M059J (cell line): ENCODE measurements at places on chromosomes 2 and 18. TPM values are rescaled to one million over a fixed set of nuclear protein-coding genes. Genes with fewer than 3 reads are reported as not detected.

- DNase-seq: peak; percentile 59
Observed at GRCh38 chr2:143525402-143525860, 396.2 kb downstream of the ARHGAP15 start.

- peak; percentile 17 for DNase-seq
Observed at GRCh38 chr18:832085-832681, 20.1 kb upstream of the YES1 start.

- no peak for DNase-seq
Observed at GRCh38 chr2:214311031-214311533, 99.8 kb upstream of the VWC2L start.

DNA sequence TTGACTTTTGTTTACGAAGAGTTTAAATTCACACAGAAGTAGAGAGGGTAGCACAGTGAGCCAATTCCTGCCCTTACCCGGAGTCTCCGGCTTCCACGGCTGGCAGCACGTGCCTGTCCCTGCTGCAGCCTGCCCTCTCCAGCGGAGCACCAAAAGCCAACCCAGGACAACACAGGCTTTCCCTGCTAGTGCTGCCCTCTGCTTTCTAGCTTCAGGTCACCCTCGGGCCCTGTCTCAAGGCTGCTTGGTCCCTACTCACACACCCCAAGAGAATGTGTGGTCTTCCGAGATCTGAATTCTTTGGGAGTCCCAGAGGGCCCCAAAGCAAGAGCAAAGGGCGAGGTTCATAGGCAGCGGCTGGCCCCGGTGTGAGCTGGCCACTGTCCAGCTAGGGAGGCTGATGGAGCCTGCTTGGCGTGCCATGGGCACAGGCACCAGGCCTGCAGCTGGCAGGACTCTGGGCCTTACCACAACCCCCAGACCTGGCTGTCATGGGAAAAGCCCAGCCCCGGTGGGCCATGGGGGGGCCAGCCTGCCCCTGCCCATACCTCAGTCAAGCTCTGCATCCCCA is 7.0 kb upstream of the HS6ST1 start:
- DNase-seq: no peak

GRCh38 chr2:1804865-1805264 is 60.5 kb upstream of the PXDN start:
- DNase-seq: no peak

DNA sequence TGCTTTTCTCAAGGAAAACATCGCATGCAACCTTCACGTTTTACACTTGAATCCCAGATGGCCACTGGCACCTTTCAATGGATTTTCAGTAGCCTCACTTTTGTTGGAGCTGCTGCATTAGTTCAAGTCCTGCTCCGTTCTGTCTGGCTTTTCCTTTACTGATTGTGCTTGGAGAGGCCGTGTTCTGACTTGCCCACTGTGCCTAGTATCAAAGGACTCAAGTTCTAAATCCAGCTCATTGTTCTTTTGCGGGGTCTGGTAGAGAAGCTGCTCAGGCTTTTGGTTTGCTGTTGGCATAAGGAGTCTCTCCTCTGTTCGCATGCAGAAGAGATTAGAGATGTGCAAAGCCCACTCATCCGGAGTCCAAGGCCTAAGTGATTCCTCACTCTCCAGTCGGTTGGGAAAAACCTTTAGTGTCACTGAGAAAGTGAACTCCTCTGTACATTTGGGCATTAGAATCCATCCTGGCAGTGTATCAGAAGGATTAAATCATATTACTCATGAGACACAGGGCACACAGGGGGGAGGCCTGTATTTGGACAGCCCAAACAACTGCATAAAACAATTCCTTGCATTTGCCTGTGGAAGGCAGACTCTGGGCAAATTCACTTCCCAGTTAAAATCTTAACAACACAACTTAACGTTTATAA is 69.7 kb downstream of the NCK2 start:
- no peak for DNase-seq

- no peak for DNase-seq
Observed at GRCh38 chr2:178530131-178530530, 49.9 kb downstream of the PLEKHA3 start.

DNA sequence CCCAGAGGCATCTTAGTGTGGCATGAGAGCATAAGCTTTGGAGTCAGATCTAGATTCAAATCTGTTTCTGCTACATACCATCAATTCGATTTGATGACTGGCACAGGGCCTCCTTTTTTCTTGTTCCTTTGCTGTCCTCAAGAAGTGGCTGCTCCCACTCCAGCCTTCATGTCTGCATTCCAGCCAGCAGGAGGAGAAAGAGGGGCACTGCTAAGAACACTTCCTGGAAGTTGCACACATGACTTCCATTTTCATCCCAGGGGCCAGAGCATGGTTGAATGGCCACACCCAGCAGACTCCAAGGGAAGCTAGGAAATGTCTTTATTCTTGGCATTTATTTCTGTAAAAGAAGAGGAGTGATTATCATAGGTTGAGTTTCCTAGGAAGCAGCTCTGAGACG is 50.4 kb downstream of the EML6 start:
- no peak for DNase-seq

DNA sequence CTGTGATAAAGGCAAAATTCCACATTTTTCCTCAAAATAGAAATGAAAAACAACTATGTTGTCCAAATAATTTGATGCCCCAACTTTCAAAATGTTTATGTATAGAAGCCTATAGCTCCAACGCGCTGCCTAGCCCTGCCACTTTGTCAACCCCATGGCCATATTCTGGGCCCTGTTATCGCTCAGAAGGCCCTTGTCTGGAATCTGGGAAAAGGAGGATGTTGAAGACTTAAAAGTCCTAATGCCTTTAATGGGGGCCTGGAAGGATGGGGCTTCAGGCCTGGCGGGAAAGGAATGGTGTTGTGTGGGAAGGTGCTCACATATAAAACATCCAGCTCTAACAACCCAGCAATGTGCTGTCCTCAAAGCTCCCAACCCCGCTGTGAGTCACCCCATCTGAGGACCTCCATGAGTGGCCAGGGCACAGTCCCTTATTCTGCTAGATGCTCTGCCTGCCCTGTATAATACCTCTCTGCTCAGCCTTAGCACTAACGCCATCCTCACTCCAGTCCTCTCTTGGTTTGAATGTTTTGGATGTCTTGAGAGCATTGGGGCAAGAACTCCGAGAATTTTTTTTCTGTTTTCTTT is 86.0 kb downstream of the ACSL3 start:
- DNase-seq: peak; percentile 51

DNA sequence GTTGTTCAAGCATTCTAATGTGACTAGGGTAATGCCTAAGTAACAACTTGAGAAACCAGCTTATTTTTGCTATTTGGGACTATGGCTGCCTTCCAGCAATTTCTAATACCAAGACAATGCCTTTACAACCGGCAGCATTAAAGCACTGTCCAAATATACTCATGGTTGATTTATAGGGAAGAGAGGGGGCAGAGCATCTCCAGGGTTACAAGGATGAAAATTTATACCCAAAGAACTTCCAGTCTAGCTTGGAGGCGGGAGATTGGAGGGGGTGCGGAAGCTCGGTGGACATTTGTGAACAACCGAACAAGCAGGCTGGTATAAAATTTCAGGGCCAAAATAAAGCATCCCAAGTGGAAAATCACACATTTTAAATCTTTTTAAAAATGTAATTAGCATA is 294.9 kb upstream of the STON1 start:
- DNase-seq: no peak

- no peak for DNase-seq
Observed at GRCh38 chr2:121492409-121492808, 38.3 kb upstream of the RNU4ATAC start.

GRCh38 chr2:11764920-11765319 is 18.5 kb downstream of the LPIN1 start:
- DNase-seq: no peak

GRCh38 chr2:48178611-48179010 is 272.3 kb upstream of the FBXO11 start:
- no peak for DNase-seq

GRCh38 chr2:196558497-196558896 is 81.0 kb upstream of the CCDC150 start:
- DNase-seq: no peak

DNA sequence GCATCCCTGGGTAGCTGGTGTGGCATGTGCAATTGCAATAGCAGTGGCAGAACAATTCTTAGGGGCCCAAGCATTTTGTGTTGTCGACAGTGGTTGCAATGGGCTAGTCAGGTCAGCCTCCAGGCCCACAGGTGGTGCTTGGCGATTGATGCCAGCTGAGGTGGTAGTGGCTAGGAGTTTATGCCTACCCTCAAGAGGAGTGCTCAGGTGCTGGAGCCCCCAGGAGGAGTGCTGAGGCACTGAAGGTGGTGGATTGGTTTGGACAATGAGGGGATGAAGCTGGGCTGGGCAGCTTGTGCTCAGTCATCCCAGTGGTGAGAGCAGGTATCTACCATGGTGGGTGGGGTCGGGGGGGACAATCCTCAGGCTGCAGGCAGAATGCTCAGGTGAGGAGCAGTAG is 877.9 kb upstream of the TMEFF2 start:
- no peak for DNase-seq

DNA sequence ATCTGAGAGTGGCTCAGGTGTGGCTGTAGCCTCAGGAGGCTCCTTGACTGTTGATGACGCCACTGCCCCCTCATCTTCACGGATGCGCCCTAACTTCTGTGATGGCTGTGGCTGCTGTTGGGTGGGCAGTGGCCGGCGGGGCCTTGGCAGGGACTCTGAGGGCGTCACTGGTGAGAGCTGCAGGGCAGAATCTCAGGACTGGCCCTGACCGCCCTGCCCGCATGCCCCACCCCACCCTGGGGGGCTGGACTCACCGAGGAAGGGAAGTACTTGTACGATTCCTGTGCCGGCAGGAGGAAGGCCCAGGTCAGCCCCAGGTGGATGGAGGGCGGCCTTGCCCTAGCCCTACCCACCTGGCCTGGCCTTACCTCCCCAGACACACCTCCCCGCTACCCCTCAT is 2.4 kb downstream of the CXXC1 start:
- DNase-seq: no peak

- peak; percentile 52 for DNase-seq
Observed at GRCh38 chr18:21110713-21111345, 784 bp downstream of the ROCK1 start.

- peak; percentile 48 for DNase-seq
Observed at GRCh38 chr2:176085861-176086771, 2.4 kb upstream of the EVX2 start.

GRCh38 chr18:7735196-7735595 is 168.1 kb downstream of the PTPRM start:
- no peak for DNase-seq

DNA sequence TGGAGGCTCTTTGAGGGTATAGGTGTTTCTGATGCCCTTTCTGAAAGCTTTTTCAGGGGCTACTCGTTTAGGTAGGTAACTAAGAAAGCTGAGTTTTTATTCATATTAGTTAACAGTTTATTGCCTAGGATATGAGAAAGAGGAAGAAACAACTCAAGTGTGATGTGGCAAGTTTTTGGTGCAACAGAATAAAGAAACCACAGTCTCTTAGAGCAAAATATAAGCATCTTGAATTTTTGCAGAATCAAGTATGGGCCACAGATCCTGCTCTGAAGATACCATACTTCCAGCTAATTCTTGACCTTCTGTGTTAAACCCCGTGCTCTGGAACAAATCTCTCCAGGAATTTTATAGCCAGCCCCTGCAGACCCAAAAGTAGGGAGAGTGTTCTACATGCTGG is 147.7 kb upstream of the SLC1A4 start:
- DNase-seq: no peak

DNA sequence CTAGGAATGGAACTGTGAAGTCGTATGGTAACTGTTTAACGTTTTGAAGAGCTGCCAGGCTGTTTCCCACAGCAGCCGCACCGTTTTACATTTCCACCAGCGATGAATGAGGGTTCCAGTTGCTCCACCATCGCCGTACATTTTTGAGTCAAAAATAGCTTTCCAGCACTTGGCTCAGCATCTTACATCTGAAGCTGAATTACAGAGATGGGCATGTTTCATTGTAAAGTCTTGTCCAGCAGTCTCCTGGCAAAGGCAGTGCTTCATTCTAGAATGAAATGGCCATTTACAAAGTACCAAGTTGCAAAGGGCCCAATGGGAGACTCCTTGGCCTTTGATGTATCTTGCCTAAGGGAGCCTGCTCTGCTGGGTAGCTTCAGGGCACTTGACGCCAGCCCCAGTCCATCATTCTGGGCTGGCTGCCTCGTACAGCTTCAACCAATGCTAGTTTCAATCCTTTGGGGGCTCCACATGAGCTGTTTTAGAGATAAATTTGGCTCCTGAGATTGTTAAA is 45.1 kb downstream of the ATIC start:
- DNase-seq: no peak

DNA sequence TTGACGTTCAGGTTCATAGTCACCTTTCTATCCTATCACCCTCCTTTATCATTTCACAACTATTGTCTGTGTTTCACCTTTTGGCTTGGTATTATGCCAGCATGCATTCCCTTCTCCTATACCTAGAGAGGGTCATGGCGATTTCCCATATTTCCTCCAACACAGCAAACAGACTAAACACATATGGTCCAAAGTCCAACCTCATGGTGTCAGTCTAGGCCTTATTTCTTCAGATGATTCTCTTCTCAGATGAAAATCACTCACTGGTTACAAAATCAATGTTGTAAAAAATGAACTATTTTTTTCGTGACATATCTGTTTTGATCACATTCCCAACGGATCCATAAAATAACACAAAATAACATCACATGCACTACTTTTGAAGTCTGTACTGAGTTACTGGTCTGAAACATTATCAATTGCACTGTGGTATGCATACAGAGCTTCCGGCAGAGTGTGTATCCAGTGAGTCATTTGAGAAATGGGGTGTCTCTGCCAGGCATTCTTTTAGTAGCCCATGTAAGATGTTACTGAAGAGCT is 204.8 kb upstream of the GALNT5 start:
- DNase-seq: peak; percentile 74

ZC3H15 gene
- total RNA-seq: 60.2 and 69.7 TPM in 2 replicates

IL1F10 gene
- not detected in 2 replicates for total RNA-seq

GPR45 gene
- total RNA-seq: not detected in 2 replicates

ONECUT2 gene
- total RNA-seq: 1.2 and 1.5 TPM in 2 replicates

PTPRN gene
- total RNA-seq: 1.1 and 1.7 TPM in 2 replicates

PROKR1 gene
- total RNA-seq: 0.17 TPM in 1 of 2 replicates, not detected in the other

ZSWIM2 gene
- not detected in 2 replicates for total RNA-seq

SPIRE1 gene
- total RNA-seq: 19.1 and 21.2 TPM in 2 replicates

PDE1A gene
- total RNA-seq: 3.7 and 4.8 TPM in 2 replicates

WIPF1 gene
- 5.2 and 10.6 TPM in 2 replicates for total RNA-seq

PLEKHH2 gene
- 2.4 and 2.5 TPM in 2 replicates for total RNA-seq

ZFP36L2 gene
- 2.5 and 5.7 TPM in 2 replicates for total RNA-seq

POMC gene
- total RNA-seq: not detected in 2 replicates

MC2R gene
- total RNA-seq: not detected in 2 replicates

CHRNG gene
- total RNA-seq: not detected in 2 replicates

SNORC gene
- total RNA-seq: 0.52 and 0.71 TPM in 2 replicates
